ENCODE measurements at places on chromosomes 3 and 15.
A peak's percentile ranks its signal among the peaks of the same experiment; 100 is the strongest.

GRCh38 chr3:112546216-112546759, 15.5 kb downstream of the ATG3 start:
- no peak for DNase-seq

GRCh38 chr15:99504071-99504822, 61.5 kb upstream of the MEF2A start:
- peak; percentile 39 for DNase-seq

- DNase-seq = no peak
Measured at GRCh38 chr15:40335938-40336743, 4.6 kb downstream of the CCDC9B start.

DNA sequence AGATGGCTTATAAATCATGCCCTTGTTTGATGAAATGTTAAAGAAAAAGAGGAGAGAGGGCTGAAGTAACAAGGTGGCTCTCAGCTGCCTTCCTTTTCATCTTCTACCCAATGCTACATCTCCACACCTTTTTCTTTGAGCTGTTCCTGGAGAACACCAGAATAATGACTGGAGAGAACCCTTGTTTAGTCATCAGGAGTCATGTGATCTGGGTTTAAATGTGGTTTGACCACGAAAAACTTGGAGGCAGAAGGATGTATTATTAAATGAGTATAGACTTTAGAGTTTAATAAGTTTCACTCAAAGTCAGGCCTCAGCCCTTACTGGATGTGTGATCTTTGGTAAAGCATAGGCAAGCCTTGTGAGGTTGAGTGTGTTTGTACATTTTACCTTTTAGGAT, 230.3 kb upstream of the TBL1XR1 start:
- no peak for DNase-seq

- no peak for DNase-seq
Measured at GRCh38 chr15:91284758-91285466, 184.9 kb downstream of the SV2B start.

DNA sequence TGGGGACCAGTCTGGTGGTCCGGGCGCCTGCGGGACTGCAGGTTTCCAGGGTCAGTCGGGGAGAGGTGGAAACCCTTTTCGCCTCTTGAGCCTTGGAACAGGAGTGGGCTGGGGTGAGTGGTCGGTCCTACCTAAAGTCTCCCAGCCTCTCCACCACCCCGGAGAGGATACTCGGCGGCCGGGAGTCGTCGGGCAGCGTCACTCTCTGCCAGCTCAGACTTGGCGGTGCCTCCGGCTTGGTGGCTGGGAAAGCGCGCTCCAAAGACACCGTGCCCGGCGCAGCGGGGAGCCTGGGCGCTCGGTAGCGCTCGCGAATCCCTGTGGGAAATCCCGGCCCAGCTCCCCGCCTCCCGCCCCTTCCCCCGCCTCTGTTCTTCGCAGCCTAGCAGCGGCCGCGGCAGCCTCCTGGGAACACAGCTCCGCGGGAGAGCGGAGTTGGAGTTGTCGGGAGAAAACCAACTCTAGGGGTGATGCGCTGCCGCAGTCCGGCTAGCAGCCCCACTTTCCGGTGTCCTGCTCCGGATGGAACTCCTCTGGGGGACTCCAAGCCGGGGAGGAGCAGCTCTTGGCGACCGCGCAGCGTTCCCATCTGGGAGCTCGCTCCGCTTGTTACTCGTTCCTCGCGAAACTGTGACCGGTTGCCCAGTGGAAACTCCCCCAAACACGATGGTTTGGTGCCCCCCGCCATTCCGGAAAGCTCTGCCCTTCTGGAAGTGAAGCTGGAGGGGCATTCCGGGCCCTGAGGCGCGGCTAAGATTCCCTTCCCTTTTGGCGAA, 1.4 kb downstream of the EPHB1 start:
- DNase-seq = no peak

DNA sequence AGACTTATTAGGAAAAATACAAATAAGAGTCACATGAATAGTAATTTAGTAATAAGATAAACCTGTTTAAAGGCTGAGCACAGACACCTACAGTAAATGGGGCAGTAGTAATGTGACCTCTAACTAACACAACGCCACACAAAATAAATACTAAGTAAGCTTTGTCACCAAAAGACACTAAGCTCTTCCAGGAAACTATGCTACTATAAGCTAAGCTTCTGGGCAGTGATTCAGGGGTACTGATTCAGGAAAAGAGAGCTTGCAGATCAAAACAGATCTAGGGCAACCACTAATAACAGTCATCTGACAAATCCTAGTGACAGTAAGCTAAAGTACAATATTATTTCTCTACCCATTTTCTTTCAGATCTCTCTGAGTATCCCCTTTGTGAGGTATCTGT, 68.8 kb downstream of the PLOD2 start:
- DNase-seq = no peak

Data from KBM-7 (cell line).